Activated T-cell treated with anti-CD3 and anti-CD28 coated beads, Interleukin-2, amount 50 U/mL, for 24 hours (primary cell): ENCODE measurements at places on chromosomes 16 and 17.

- no peak for DNase-seq
Measured at GRCh38 chr17:12568358-12569251, 97.1 kb upstream of the MYOCD start.

DNA sequence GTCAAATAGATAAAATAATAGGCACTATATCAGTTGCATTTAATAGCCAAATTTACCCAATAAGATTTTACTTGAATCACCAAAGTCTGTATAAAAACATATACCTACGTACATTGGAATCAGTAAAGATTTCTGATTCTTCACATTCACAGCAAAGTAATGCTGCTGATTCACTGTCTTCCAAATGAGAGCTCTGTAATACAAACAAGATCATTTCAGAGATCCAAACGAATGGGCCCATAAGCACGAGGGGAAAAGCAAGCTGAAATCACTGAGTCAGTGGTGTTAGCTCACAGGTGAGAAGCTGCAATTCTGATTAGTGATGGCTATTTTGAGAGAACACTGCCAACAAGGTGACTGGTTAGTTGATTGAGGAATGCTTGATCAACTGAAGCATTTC lies 81.3 kb downstream of the SSH2 start:
- no peak for DNase-seq

GRCh38 chr16:89863741-89864526 lies 9.5 kb upstream of the TCF25 start:
- DNase-seq = peak; percentile 56

DNA sequence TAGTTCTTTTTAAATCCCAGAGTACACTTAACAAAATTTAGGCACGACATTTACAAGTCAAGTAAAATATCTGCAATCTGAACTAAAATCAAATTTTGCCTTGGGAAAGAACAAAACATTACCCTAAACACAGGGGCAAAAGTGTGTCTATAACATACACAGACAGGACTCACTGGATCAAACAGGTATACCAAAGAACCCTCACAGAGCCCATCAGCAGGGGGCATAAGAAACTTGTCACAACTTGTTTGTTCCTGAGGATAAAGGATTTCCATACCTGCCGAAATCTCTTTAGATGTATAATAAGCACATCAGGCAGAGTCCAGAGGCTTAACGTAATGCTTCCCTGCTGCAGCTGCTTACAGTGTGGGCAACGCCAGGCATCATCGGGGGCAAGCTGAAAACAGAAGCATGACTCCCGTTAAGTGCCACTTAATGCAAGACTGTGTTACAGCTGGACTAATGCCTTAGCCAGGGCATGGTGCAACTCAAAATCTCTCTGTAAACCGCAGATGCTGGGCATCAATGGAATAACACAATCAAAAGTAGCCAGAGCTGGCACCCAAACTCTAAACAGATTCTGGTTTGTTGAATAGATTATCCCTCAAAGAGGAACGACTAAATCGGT lies 67.0 kb downstream of the USP31 start:
- no peak for DNase-seq

DNA sequence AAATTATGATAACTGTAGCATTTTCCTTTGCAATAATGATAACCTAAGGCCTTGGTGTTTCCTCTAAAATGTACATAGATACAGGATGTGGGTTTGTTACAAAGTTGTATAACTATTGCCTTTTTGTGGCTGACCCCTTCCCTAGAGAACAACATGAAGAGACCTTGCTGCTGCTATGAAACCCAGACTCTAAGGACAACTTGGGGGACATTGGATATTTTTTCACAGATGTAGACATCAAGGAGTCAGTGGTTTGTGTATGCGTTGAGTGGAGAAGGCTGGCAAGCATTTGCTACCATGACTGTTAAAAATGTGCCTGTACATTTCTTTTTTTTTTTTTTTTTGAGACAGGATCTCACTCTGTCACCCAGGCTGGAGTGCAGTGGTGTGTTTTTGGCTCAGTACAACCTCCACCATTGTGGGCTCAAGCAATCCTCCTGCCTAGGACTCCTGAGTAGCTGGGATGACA lies 12.3 kb downstream of the HMOX2 start:
- no peak for DNase-seq

GRCh38 chr17:79803997-79804855 lies 7.3 kb upstream of the CBX8 start:
- peak; percentile 83 for DNase-seq

- no peak for DNase-seq
Measured at GRCh38 chr17:82107341-82107860, 9.4 kb upstream of the FASN start.
